ENCODE measurements at places on chromosomes 2 and 18.

GRCh38 chr2:158809816-158810215, 14.7 kb downstream of the DAPL1 start:
- no peak for DNase-seq

DNA sequence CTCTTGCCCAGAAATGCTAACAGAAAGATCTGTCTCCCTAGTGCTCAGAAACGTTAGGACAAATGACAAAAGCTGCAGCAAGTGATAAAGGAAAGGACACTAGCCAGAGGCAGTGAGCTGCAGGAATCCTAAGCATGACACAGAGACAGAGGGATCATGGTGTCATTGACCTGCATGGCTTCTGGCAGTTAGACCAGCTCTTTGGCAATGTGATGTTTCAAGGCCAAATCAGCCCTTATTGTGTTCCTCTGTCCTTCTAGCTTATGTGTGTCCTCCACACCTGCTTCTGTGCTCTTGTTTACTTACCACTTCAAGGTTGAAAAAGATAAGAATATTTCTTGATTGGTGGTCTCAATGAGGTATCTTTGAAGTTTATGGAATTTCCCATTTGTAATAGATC, 120.8 kb downstream of the RHBDD1 start:
- no peak for DNase-seq

GRCh38 chr2:60957643-60958042, 59.9 kb upstream of the PEX13 start:
- no peak for DNase-seq

DNA sequence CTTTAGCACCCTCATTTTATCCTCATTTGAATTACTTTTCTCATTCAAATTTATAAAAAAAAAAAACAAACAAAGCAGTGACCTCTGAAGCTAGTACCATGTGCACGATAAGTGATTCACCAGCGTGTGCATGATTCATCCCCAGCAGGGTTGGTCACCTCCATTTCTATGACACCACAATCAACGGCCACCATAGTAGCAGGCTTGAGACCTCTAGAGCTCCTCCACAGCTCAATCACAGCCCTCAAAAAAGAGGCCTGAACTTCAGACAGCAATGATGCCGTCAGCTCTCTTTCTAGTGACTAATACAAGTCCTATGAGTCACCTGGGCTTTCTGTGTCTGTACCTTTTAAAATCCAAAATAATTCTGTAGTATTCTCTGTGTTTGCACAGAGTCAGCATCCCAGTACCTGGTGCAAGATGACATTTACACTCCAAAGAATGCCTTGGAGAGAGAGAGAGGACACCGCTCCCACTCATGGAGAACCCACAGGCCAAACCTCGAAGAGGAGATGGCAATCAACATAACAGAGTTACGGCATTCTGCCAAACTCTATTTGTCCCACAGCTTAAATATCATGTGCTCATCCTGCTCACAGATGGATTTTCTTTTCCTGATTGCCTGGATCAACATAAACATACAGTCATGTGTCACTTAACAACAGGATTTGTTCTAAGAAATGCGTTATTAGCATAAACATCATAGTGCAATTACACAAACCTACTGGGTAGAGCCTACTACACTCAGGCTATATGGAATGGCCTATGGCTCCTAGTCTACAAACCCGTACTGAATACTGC, 58.7 kb downstream of the L3MBTL4 start:
- no peak for DNase-seq

- no peak for DNase-seq
Measured at GRCh38 chr18:56662063-56662408, 10.9 kb downstream of the WDR7 start.

- DNase-seq: no peak
Measured at GRCh38 chr2:70956141-70956540, 20.4 kb downstream of the ATP6V1B1 start.

DNA sequence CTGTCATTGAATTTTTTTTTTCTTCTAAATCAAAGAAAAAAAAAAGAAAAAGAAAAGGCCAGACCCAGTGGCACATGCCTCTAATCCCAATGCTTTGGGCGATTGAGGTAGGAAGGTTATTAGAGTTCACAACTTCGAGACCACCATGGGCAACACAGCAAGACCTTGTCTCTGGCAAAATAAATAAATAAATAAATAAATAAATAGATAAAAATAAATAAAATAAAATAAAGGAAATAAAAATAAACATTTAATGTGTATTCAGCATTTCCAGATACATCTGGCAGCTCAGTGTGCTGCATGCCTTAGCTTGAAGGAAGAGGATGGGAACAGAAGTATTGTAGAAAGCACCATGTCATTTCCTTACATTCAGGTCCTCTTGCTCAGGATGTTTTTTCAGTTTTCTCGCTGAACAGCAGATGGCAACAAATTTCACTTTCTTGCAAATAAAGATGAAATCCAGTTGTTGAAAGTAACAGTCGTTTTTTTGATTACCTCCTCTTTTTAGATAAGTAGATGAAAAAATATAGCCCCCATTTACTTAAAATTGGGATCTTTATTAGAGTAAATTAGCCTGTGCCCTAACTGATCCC, 25.7 kb upstream of the FAM178B start:
- peak; percentile 86 for DNase-seq

DNA sequence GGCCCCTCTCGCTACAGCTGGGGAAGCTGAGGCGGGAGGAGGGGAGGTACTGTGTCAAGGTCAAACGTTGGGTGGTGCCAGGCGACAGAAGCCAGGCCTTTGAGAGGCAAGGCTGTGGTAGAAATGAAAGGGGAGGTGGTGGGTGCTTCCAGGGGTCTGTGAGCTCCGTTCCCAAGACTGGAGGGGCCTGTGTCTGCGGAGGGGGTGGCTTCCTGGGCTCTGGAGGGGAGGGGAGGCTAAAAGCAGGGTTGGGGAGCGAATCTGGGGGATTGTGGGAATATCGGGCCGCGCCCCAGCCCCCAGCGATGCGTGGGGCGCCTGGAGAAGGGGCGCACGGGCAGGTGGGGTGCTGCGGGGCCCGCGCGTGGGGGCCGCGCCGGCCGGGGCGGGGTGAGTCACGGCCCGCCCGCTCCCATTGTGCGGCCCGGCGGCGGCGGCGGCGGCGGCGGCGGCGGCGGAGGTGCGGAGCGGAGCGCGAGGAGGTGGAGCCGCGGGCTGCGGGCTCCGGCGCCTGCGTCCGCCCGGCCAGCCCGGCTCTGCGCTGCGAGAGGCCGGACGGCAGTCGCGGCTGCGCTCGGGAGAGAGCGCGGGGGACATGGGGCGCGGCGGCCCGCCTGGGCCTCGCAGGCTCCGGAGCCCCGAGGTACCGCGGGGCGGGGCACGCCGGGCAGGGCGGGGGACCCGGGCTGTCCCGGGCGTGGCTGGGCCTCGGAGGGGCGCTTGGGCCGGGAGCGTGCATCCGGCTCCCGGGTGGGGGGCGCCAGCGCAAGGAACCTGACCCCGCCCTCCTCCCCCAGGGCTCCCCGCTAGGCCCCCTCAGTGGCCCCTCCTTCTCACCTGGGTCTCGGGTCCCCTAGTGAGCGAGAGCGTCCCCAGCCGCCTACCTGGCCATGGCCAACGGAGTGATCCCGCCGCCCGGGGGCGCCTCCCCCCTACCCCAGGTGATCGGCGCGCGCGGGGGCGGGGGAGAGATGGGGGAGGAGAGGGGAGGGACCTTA, at the start of gene SLC4A3:
Gene SLC4A3, plus strand, starts transcription at position 528 of the 998 bp plus-strand sequence. Its CDS starts 363 bp downstream, at position 891.
- DNase-seq: peak; percentile 39

GRCh38 chr2:233656443-233656842, 15.3 kb upstream of the UGT1A9 start:
- DNase-seq: peak; percentile 52

GRCh38 chr2:12607971-12608370, 108.8 kb upstream of the TRIB2 start:
- DNase-seq: no peak

DNA sequence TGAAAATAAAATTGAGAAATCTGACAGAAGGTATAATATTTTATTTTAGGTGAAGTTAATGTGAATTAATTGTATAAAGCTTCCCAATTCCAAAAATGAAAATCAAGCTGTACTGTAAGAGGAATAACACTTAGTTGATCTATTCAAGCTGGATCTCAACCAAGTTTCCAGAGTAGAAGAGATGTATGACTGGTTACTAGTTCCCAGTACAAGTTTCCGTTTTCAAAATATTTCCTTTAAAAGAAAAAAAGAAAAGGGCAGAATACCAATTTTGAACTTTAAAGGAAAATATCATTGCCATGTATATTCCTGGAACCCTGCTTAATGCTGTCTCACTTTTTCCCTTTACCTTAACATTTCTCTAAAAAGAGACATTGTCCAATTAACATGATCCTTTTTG, 308.5 kb downstream of the IRS1 start:
- DNase-seq: no peak

GRCh38 chr18:12231040-12231882, 22.9 kb upstream of the CIDEA start:
- no peak for DNase-seq

DNA sequence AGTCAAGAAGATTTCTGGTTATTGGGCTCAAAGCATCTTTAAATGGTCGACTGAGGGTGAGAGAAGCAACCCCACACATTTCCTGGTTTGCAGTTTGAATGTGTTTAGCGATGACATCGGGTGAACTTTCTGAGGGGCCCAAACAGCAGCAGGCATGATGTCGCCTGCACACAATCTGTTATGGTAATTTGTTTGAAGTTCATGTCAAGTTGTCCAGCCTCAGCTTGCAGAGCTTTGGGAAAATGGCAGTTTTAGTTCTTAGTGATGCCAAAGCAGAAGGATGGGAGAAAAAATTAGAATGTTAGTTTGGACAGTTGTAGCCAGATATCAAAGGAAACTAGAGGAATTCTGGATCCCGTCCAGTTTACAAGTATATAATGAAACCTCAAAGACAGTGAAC, 284.6 kb downstream of the MBD5 start:
- no peak for DNase-seq

- DNase-seq: no peak
Measured at GRCh38 chr2:105100046-105100840, 62.4 kb downstream of the MRPS9 start.

- peak; percentile 83 for DNase-seq
Measured at GRCh38 chr2:167212014-167212648, 323.9 kb downstream of the XIRP2 start.

GRCh38 chr2:128291161-128291843, 27.4 kb downstream of the HS6ST1 start:
- no peak for DNase-seq

DNA sequence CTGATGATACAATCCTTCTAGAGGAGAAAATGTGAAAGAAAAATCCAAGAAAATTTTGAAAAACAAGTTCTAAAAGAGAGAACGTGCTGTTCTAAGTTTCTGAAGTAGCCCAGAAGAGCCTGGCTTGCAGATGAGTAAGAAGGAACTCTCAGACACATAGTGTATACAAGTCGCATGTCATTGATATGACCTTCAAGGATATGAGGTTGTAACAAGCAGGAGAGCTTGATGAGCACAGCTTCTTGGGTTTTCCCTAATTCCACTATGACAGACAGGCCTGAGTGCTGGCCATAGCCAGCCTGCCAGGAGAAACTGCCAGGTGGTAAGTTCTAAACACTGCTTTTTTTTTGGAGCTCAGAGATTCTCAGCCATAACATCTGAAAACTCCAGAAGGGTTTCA, 235.7 kb upstream of the SIX2 start:
- no peak for DNase-seq

- DNase-seq: peak; percentile 35
Measured at GRCh38 chr2:241289597-241289996, 25.9 kb downstream of the HDLBP start.

GRCh38 chr2:220127876-220128275, 500.4 kb downstream of the SLC4A3 start:
- DNase-seq: no peak

GRCh38 chr2:144747571-144747970, 227.7 kb upstream of the ZEB2 start:
- DNase-seq: no peak

- no peak for DNase-seq
Measured at GRCh38 chr2:205860181-205860580, 177.9 kb downstream of the NRP2 start.

GRCh38 chr18:75958683-75959082, 531.2 kb upstream of the SMIM21 start:
- DNase-seq: no peak

- peak; percentile 65 for DNase-seq
Measured at GRCh38 chr18:45275367-45276113, 339.7 kb upstream of the SLC14A2 start.

DNA sequence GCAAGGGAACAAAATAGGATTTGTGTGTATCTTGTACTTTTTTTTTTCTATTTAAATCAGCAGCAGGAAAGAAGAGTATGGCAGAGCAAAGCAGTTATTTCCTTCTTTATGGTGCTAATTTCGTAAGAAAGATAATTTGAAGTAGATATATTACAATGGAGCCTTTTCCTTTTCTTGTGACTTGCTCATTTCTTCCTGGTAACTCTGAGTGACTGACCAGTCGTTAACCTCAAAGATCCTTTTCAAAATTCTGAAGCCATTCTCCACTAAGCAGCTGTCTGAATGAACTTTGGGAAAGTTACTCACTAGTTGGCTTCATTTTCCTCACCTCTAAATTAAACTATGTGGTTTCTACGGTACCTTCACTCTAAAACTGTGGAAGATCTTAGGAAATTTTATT, 24.6 kb downstream of the AFTPH start:
- no peak for DNase-seq

- peak; percentile 94 for DNase-seq
Measured at GRCh38 chr2:48605482-48606175, 12.0 kb upstream of the GTF2A1L start.

DNA sequence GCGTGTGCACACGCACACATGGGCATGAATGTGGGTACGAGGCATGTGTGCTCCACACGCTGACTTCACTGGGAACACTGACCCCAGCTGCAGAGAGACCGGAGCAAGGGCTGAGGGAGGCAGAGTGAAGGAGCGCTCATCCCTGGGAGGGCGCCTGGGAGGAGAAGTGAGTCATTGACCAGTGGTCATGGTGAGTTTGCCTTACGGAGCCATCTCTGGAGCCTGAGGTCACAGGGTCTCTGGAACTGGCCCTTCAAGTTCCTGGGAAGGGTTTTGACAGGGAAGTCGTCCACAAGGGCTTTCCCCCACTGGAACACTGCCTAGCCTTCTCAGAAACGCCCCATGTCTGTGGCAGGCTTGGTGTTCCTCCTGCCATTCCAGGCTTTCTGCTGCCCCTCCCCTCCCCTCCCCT, 14.3 kb upstream of the TMEM185B start:
- DNase-seq: no peak

DNA sequence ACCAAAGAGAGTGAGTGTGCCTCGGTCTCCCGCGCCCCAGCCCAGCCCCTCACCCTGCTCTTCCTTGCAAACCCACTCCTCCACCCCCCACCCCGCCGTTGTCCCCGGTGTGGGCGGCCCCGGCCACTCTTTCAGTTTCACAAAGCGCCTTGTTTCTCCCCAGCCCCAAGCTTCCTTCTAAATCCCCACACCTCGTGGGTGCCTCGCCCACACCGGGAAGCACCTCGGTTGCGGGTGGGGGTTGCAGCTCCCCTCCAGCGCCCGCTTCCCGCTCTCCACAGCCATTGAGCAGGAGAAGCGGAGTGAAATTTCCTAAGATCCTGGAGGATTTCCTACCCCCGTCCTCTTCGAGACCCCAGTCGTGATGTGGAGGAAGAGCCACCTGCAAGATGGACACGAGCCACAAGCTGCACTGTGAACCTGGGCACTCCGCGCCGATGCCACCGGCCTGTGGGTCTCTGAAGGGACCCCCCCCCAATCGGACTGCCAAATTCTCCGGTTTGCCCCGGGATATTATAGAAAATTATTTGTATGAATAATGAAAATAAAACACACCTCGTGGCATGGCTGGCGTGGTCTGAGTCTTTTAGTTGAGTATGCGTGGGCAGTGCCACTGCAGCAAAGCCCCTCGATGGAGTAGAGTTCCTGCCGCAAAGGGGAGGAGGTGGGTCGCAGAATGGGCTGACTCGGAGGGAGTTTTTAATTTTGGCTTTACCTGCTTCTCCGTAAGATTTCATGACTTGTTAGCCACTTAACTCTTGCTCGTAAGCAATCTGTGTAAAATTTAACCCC, 848 bp downstream of the TMSB10 start:
- peak; percentile 18 for DNase-seq

GRCh38 chr18:58911241-58911640, 46.6 kb downstream of the ZNF532 start:
- DNase-seq: no peak
